IMR-90 (cell line): ENCODE measurements at places on chromosomes 3 and 15. TPM values are rescaled to one million over a fixed set of nuclear protein-coding genes. Genes with fewer than 3 reads are reported as not detected.

DNA sequence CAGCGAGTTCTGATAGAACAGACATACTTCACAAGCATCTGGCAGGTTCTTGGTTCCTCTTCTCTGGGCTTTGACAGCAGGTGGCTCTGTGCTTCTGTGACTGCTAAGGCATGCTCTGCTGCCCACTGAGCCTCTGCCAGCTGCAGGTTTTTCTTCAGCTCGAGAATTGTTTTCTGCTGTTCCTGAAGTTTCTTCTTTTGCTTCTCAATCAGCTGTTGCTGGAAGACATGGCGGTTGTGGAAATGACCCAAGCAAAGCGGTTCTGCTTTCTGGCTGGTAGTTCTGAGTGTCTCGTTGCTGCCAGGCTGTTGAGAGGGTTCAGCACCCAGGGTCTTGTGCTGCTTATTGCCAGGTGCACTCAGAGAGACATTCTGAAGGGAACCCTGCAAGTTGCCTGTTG lies 50.8 kb downstream of the CCDC191 start:
- no peak for DNase-seq

LIPH gene
- total RNA-seq = 0.28 and 0.36 TPM in 2 replicates

CELF6 gene
- total RNA-seq = not detected in 2 replicates

SAMD7 gene
- total RNA-seq = not detected in 2 replicates
